ENCODE measurements at places on chromosomes 6 and 20.

DNA sequence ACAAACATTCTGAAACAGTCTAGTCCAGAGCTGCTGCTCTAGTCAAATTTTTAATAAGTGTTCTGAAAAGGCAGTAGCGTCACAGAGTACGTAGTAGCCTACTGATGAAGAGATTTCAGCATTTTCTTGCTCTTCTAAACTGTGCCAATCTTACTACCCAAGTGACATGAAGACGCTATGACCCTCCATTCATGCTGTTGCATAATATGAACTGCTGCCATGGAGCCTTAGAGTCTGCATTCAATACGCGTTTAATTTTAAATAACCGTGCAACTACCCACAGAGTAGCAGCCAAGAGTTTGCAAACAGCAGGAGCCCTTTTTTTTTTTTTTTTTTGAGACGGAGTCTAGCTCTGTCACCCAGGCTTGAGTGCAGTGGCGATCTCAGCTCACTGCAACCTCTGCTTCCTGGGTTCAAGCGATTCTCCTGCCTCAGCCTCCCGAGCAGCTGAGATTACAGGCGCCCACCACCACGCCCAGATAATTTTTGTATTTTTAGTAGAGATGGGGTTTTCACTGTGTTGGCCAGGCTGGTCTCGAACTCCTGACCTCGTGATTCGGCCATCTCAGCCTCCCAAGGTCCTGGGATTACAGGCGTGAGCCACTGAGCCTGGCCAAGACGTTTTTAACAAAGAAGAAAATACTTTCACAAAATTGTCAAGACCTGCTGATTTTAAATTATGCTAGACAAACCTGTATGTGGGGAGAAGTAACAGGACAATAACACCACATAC, 44.3 kb downstream of the EZR start:
- no peak for DNase-seq

DNA sequence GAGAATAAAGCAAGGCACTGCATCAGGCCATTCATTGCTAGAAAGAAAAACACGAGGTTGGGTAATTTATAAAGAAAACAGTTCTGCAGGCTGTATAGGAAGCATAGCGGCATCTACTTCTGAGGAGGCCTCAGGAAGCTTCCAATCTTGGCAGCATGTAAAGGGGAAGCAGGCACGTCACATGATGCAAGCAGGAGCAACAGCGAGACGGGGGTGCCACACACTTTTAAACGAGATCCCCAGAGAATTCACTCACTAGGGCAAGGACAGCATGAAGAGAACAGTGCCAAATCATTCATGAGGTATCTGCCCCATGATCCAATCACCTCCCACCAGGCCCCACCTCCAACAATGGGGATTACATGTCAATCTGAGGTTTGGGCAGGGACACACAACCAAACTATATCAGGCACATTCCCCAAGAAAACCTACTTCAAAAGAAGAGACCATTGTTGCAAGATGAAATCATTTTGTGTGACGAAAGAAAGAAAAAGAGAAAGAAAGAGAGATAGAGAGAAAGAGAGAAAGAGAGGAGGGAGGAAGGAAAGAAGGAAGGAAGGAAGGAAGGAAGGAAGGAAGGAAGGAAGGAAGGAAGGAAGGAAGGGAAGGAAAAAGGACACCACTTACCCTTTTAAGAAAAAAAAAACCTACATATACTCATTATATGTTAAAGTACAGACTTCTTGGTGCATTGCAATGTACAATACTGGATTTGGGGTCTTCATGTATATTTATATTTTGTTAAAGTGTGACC, 95.9 kb upstream of the PLEKHG1 start:
- DNase-seq: no peak

GRCh38 chr20:2311329-2311728, 15.5 kb downstream of the TGM3 start:
- no peak for DNase-seq

GRCh38 chr20:50120935-50121693, 8.2 kb upstream of the UBE2V1 start:
- peak; percentile 45 for DNase-seq

GRCh38 chr6:131456565-131456964, 116.5 kb upstream of the ARG1 start:
- DNase-seq: no peak

DNA sequence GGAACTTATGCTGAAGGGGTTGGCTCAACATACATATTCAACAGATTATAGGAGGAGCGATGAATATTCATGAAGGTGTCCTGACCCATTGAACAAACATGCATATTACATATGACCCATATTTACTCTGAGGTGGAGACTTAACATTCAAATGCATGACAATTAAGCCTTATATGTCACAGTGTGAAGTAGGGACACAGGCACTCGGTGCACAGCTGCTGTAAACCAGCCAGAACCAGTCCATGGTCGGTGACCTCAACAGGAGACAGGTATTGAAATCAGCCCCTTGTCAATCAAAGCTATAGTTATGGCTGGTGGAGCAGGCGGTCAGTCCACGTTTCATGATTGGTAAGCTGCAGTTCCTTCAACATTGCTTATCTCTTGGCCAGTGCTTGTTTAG, 347.3 kb downstream of the THBS2 start:
- DNase-seq: no peak

- no peak for DNase-seq
Measured at GRCh38 chr20:34571753-34572152, 13.2 kb downstream of the MAP1LC3A start.

DNA sequence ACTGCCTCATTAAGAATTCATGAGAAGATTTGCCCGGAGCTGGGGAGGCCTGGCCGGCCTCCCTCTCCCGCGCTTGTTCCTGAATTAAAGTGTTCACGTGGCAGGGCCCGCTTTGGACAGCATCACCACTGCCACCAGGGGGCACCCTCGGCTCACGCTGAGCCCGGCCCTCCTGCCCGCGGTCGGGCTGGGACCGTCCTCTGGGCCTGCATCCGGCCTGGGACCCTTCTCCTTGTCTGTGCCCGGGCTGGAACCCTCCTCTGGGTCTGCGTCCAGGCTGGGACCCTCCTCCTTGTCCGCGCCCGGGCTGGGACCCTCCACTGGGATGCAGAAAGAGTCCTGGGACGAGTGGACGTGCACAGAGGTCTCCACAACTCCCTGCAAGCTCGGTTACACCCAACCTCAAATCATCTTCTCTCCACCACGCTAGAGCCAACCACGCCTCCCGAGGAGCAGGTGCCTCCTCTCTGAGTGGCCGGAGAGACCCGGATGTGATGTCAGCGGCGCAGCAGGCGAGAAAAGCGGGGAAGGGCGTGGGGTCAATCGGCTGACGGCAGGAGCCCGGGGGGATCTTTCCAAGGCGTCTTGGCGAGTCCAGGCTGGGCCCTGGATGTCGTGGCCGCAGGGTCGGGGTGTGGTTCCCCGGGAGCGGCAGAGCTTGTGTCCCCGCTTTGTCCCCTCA, 50.9 kb upstream of the DACT2 start:
- peak; percentile 20 for DNase-seq

GRCh38 chr6:55449225-55449624, 122.0 kb downstream of the GFRAL start:
- DNase-seq: no peak

DNA sequence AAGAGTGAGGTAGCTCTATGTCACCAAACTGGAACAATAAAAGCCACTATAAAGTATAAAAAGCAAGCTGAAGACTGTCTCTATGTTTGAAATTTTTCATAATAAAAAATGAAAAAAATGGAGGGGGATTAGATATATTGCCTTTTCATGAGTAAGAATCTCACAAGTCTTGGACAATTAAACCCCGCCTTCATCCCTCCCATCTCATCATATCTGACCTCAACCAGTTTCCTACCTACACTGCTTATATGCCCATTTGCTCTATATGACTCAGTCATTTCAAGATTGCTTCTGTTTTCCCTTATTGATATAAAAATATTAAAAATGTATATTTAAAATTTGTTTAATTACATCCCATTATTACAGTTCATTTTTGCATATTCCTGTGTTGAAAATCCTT, 2.9 kb upstream of the TRIM39 start:
- DNase-seq: peak; percentile 4

DNA sequence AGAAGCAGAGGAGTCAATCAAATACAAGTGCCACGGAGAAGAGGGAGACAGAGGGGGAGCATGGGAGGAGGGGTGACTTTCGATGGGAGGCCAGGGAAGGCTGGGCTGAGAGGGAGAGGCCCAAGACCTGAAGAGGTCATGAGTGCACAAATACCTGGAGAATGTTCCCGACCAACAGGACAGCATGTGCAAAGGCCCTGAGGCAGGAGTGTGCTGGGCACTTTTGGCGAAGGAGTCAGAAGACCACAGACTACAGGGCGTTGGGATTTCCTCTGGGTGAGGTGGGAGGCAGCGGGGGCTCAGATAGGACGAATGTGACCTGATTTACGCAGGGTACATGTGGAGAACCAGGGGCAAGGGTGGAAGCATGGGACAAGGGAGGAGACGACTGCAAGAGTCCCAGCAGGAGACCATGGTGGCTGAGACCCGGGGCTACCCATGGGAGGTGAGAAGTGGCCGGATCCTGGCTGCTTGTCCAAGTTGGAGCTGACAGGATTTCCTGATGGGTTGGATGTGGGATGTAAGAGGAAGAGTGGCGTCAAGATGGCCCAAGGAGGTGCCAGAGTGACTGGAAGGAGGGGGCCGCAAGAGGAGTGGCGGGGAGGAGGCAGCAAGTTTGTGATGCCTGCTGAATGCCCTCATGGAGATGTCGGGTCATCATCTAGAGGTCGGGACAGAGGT, 23.4 kb downstream of the PREX1 start:
- no peak for DNase-seq

DNA sequence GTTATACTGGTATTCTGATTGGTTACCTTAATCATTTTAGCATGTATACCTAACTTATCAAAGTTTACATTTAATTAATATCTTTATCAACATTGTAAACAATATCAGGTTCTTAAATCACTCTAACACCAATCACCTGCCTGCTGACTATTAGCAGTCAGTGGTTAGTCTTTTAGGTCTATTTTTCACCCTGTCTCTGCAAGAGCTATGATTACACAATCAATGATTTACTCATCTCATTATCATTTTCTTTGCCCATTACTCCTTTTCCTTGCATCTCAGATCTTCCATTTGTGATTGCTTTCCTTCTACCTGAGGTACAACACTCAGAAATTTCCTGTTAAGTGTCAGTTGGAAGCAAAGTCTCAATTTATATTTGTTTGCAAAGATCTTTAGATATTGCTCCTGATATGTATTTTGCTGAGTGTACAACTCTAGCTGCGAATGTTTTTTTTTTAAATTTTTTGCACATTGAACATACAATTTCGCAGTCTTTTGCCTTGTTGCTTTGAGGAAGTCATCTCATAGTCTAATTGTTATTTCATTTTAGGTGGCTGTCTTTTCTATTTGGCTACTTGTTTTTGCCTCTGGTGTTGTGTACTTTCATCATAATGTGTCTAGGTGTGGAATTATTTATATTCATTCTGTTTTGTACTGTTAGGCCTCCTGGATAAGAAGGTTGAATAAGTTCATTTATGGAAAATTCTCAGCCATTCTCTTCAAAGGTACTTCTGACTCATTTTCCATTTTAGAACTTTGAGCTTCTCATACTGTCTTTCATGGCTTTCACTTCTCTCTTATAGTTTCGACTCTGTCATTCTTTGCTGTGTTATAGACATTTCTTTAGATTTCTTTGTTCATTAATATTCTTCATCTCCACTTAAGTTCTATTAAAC, 104.9 kb upstream of the CEP162 start:
- no peak for DNase-seq

DNA sequence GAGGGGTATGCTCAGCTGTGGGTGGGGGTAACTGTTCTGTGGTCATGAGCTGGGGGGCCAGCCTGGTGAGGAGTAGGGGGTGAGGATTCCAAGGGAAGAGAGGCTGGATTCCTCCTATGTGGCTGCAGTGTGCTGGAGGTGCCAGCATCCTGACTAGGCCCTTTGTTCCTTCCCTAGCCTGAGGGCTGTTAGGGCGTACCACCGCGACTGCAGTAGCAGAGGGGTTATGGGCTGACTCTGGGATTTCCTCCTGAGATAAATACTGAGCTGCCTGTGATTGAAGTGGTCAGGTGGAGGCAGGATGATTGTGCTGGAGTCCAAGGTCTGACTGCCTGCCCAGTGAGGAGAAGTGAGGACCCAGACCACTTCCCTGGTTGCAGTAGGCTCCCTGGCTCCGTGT, 205.3 kb downstream of the ADGRG6 start:
- DNase-seq: no peak

GRCh38 chr6:3383525-3383924, 73.3 kb downstream of the SLC22A23 start:
- peak; percentile 43 for DNase-seq

DNA sequence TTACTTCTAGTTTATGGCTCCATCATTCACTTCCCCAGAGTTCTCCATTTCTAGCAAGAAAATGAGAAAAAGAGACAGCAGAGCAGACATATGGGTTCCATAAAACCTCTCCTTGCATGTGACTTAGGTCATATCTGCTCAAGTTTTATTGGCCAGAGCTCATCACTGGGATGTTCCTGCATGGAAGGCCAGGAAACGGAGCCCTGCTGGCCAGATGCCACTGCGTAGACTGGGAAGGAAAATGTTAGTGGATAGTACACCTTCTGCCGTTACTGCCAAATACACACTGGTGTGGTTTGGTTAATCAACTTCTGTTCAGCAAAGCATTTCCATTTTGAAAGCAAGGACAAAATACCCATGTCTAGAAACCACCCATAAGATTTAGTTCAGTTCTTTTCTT, 220.6 kb upstream of the TSHZ2 start:
- no peak for DNase-seq

GRCh38 chr6:66421570-66421969, 714.5 kb upstream of the EYS start:
- peak; percentile 20 for DNase-seq

DNA sequence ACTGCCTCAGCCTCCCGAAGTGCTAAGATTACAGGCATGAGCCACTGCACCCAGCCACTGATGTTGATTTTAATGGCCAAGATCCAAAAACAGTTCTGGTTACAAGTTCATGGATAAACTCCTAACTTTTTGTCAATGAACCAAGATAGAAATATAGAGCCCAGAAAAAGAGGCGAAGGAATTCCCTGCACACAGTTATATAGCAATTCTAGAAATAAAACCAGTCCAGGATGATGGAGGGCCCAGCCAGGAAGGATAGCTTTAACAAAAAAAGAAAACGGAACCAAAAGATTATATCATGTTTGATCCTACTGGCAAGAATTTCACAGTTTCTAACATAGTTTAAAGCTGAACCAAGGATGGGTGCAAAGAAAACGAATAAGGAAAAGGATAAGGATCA, 10.9 kb downstream of the EPB41L2 start:
- DNase-seq: no peak

DNA sequence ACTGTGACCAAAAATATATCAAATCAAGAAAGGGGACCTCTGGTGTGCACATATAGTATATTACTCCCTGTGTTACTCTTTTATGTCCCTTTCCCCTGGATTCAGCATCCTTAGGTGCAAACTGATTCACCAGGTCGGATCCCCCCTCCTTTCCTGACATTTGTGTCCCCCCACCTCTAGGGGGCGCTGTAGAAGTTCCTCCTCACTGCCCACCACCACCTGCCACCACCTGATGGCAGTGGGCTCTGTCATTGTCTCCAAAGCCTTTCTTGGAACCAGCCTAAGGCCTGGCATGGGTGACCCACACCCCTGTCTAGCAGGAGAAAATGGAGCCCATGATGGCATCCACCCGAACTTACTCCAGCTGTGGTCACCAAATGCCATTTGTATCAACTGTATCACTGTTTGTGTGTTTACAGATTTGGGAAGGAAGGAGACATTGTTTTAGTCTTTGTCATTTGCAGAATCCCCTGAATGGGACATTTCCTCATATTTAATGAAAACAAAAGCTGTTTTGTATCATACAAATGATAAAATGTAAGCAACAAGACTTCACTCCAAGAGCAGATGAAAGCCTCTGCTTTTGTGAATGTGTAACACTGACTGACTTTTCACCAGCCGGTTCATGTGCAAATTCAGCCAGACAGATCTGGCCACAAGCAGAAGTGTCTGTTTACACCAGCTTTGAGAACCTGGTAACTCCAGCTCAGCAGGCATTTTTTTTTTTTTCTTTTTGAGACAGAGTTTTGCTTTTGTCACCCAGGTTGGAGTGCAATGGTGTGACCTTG, 66.2 kb downstream of the ARMC2 start:
- DNase-seq: no peak
